ENCODE measurements at places on chromosomes 16 and 17. TPM values are rescaled to one million over a fixed set of nuclear protein-coding genes. Genes with fewer than 3 reads are reported as not detected.

PDILT gene
- total RNA-seq: not detected

VTN gene
- total RNA-seq: 0.69 TPM

TEKT5 gene
- 1.2 TPM for total RNA-seq

PTGES3L gene
- total RNA-seq: 3.7 TPM

CHST5 gene
- 0.92 TPM for total RNA-seq

SLFN12L gene
- total RNA-seq: 0.46 TPM

DLX3 gene
- not detected for total RNA-seq

PYDC1 gene
- 0.92 TPM for total RNA-seq

CISD3 gene
- total RNA-seq: 3.0 TPM

GCSH gene
- 42.2 TPM for total RNA-seq

KRTAP4-5 gene
- not detected for total RNA-seq

USP43 gene
- 5.1 TPM for total RNA-seq

BEAN1 gene
- 6.5 TPM for total RNA-seq

CNTNAP4 gene
- total RNA-seq: 79.4 TPM

C16orf96 gene
- 0.46 TPM for total RNA-seq
